Cerebellar cortex (tissue), 1 donor: ENCODE measurements at places on chromosomes 4 and X.
A peak's percentile ranks its signal among the peaks of the same experiment; 100 is the strongest.

DNA sequence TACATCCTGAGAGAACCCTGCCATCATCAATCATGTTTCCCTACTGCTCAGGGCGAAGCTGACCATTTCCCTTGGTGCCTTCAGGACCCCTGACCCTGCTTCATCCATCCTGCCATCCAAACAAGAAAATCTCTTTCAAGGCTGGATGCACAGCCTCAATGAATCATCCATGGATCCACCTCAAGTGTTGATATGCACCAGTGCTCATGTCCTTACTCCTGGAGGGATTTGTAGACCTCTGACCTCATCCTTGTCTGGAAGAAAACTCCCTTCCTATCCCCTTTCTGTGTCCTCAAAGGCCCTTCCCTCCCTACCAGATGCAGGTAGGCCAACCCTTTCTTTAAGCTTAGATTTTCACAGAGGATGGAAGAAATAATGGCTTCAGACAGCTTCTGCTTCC lies 24.6 kb downstream of the BEX3 start:
- DNase-seq, result no peak

DNA sequence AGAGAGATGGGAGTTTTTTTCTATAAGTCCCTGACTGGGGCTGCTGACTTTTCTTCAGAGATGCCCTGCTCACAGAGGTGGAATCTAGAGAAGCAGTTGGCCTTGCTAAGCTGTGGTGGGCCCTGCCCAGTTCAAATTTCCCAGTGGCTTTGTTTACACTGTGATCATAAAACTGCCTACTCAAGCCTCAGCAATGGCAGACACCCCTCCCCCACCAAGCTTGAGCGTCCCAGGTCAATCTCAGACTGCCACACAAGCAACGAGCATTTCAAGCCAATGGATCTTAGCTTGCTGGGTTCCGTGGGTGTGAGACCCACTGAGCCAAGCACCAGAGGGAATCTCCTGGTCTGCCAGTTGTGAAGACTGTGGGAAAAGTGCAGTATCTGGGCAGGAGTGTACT lies 199.8 kb upstream of the WDFY3 start:
- DNase-seq, result no peak

- peak; percentile 0 for DNase-seq
Measured at GRCh38 chrX:40085714-40086113, 12.0 kb downstream of the BCOR start.

DNA sequence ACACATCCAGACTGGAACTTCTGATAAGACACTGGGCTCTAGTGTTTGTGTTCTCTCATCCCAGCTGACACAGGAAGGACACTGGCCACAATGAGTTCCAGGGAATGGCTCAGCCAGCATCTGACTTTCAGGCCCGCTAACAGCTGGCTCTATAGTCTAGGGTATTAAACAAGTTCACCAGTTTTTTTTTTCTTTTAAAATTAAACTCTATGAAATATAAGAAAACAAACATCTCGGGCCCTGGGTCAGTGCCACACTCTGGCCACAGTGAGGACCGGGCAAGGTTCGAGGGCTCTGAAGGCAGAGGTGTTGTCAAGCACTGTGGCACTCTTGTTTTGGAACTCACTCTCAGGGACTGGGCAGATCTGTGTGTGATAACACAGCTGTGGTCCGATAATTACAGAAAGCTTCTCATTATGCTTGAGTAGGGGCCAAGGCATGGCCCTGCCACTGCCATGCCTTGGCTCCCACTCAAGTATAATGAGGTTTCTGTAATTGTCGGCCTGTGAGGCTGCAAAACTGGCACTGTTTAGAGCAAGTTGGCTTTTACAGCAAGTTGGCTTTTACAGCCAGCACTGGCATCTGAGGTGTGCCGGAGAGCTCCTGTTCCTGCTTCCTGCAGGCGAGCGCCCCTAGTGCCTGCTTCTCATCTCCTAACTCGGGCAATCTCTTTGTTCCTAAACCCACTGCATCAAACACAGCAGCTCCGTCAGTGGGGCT lies 62.8 kb downstream of the PPP1R2C start:
- peak; percentile 38 for DNase-seq

- no peak for DNase-seq
Measured at GRCh38 chr4:4633431-4633830, 91.6 kb upstream of the STX18 start.

DNA sequence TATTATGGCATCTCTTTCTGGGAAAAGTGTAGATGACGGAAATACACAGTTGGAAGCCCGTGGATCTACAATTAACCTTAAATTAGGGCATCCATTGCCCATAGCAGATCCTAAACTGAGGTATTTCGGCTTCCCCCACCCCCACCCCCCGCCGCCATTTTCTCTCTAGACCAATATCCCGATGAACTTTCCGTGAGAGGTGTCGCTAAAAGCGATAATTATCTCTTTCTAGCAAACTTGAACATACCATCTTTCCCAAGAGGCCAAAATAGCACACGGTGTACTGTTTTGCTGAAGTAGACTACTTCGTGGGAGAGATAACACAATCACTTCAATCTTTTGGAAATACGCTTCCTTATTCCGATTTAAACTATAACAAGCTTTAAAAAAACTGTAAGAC lies 554 bp downstream of the KLHL15 start:
- peak; percentile 27 for DNase-seq

DNA sequence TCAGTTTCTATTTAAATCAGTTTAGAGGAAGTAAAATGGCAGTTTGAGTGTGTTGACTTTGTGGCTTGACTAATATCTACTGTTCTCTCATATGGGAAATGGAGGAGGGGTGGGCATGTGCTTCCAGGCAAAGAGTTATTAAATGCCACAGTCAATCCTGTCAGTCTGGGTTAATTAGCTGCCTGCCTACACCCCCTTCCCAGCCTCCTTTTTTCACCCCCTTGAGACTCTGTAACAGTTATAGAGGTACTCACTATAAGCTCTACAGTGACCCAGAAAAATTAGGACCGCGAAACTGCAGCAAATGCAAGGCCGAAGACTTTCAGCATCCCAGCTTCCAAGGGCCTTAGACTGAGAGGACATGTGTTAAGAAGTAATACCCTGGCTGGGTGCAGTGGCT lies 165.2 kb downstream of the CORIN start:
- DNase-seq, result no peak
